ENCODE measurements at places on chromosomes 7 and 10.

DNA sequence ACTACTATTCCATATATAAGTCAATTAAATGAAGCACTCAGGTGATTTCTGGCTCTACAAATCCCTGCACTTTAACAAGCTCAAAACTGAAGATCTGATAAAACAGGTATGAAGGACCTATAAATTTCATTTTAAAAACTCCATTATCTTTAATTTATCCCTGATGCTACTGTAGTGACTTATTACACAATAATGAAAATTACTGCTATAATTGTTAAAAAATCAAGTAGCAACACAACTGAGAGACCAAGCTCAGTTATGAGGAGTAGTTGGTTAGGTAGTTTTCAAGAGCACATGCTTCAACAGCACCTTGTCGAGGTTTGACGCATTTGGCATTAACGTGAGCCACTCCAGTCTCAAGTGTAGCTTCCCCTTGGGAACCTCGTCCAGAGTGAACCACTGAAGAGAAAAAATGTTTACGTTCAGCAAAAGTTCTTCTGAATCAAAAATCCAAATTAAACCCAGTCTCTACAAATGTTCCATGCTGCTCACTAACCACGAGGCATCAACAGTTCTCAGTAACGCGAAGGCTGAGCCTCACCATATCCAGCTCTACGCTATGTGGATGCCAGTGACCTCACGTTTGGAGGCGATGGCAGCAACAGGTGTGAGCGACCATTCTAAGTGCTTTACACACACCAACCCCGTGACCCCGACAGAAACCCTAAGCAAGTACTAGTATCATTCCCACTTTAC is 55.3 kb upstream of the NCAPG2 start:
- DNase-seq, result no peak

GRCh38 chr7:27189997-27190748 is 5.1 kb upstream of the HOXA11 start:
- DNase-seq, result no peak

DNA sequence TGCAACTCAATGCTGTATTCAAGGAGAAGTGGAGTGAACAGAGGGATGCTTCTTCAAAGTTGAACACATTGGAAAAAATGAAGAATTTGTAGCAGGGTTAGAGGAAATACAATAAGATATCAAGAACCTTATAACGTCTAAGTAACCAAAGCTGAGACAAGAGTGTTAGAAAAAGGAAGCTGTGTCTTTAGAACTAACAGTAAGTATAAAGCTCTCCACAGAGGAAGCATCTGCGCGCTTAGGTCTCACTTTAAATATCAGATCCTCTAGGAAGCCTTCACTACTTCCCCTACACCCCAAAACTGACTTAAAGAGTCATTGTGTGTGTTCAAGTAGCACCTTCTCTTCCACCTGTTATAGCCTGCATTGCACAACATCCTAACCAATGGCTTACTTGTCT is 43.0 kb downstream of the CH25H start:
- DNase-seq, result no peak

- DNase-seq, result no peak
Measured at GRCh38 chr7:11328309-11328708, 354.6 kb downstream of the PHF14 start.

- DNase-seq, result no peak
Measured at GRCh38 chr10:30208330-30208729, 140.7 kb downstream of the MTPAP start.

GRCh38 chr7:38283107-38283506 is 9.7 kb upstream of the TARP start:
- no peak for DNase-seq

- DNase-seq, result no peak
Measured at GRCh38 chr10:124657806-124658205, 86.4 kb downstream of the FAM53B start.

DNA sequence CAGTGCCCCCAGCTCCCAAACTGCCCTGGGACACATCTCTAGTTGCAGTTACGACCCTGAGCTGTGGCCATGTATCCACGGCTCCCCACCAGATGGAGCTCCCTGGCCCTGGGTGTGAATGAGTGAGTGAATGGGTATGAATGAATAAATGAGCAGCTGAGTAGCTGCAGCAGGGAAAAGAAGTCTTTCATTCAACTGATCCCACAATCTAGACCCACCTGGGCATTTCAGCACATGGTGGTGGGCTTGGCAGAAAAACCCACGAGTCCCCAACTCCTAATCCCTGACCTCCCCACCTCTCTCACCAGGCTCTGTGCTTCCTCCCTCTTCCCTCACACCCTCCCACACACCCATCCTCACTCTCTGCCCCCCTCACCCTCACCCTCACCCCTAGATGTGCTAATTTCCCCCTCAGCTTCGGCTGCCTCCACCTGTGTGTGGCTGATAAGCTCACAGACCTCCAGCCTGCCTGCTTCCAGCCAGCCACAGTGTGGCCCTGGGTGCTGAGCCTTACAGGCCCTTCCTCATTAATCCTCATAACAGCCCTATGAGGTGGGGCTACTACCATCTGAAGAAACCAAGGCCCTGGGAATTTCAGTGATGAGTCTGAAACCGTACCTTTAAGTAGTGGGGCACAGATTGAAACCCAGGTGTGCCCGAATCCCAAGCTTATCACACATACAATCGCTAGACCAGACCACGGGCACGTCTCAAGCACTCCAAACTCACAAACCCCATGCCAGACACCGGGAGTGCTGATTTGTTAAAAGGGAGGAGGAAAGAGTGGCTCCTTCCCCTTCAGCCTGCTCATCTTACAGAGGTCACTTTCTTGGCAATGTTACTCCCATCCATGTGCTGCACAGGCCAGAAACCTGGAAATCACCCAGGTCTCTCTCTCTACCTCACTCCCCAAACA is 2.2 kb upstream of the ATP6V1F start:
- DNase-seq, result no peak

- no peak for DNase-seq
Measured at GRCh38 chr7:17544401-17544800, 245.9 kb downstream of the AHR start.

DNA sequence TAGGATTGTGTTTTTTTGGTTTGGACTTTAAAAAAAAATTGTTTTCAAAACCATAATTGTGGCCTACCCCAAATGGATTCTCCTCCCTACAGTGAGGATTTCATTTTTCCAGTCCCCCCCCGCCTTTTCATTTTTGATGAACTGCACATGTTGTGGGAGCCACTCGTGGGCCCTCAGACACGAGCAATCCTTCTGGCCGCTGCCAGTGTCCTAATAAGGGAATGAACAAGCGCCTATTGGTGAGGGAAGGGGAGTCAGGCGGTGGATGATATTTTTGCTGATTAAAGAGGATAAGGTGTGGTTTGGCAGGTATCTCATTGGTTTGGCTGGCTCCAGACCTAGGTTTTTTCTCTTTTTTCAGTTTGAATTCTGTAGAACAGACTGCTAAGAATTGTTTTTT is 78.7 kb upstream of the AGBL3 start:
- DNase-seq, result no peak

DNA sequence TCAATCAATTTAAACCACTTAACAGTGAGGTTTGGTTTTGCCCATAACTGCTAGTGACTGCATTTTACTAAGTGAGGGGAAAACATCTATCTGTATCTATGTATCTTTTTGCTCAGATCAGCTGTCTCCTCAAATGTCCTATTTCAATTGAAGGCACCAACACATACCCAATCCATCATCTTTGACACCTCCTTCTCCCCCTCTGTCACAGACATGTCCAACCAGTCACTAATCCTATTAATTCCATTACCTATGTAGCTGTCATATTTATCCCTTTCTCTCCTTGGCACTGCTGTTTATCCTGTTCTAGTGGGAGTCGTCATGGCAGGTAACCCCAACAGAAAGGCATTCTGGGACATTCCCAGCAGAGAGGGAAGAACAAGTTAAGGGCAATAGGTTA is 975.2 kb upstream of the AUTS2 start:
- no peak for DNase-seq

- no peak for DNase-seq
Measured at GRCh38 chr7:24227068-24227467, 56.9 kb upstream of the NPY start.

GRCh38 chr7:43439631-43440401 is 143.1 kb upstream of the STK17A start:
- peak; percentile 83 for DNase-seq

- peak; percentile 95 for DNase-seq
Measured at GRCh38 chr10:80205477-80206276, at the start of gene ANXA11. ANXA11 (minus strand) TSS chr10:80205537; CDS start chr10:80172861, 32,676 bp downstream.

- DNase-seq, result no peak
Measured at GRCh38 chr7:66841898-66842297, 79.1 kb upstream of the TMEM248 start.

GRCh38 chr10:42888504-42889095 is 106.0 kb downstream of the BMS1 start:
- no peak for DNase-seq

- DNase-seq, result peak; percentile 36
Measured at GRCh38 chr10:122054048-122055025, 65.4 kb downstream of the TACC2 start.

GRCh38 chr10:93751832-93752231 is 5.9 kb upstream of the LGI1 start:
- no peak for DNase-seq

DNA sequence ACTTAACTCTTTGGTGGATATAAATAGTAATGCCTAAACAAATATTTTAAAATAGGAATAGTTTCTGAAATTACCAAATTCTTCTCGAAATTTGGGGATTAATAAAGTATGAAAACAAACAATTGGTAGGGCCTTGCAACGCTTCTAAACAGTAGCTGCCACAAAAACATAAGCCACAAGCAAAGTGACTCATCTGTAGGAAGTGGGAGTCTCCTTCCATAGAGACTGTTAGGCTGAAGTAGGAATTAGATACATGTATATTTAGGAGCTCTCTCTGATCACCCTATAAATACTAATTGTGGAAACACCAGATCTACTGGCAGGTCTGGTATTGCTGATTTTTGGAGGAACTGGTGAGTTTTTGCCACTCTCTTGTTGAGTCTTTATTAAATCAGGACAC is 5.7 kb upstream of the LMOD2 start:
- no peak for DNase-seq

GRCh38 chr10:1120801-1121211 is 64.6 kb downstream of the WDR37 start:
- no peak for DNase-seq

- DNase-seq, result no peak
Measured at GRCh38 chr10:74643596-74643975, 182.8 kb upstream of the KAT6B start.

- no peak for DNase-seq
Measured at GRCh38 chr10:7458556-7458955, 47.7 kb upstream of the SFMBT2 start.

DNA sequence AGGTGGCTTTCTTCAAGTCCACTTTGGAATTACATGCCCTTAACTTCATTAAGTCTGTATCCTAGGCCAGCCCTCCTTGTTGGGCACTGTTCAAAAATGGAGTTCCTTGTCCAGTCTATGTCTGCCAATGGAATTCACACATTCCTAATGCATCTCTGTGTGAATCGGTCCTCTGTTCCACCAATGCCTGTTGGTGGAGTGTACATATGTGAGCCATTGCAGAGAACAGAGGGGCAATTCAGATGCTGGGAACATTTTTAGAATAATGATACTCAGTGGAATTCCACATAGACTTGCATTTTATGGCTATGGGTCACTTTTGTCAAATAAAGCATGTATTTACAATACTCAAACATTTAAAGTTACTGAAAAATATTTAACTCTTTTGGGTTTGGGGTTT is 108.3 kb downstream of the COL28A1 start:
- DNase-seq, result no peak

DNA sequence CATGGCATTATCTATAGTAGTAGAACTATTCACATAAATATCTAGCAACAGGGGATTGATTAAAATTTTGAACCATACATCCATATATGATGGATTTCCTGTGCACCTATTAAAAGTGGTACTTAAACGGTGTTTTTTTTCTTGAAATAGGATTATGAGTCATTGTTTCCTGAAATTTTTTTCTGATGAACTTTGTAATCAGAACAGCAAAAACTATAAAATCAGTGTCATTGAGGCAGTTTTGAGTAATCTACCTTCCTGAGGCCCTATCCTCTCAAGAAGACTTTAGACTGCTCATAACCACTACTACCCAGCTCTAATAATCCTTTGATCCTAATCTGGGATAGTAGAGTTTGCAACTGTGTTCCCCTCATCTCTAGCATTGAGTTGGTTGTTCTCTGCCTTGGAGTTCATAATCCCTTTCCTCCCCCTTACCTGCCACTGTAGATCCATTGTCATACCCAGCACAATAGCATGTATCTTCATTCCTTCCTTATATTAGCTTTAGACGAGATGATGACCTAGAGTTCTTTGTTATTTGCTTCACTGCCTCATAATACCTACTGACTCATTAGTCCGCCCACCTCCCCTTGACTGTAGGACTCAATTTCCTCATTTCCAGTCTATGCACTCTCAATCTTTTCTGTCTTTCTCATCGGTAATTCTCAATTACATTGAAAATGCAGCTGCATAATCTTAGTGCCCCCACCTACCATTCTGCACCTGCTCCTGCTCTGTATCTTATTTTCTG is 133.4 kb downstream of the LRRC4 start:
- DNase-seq, result no peak

DNA sequence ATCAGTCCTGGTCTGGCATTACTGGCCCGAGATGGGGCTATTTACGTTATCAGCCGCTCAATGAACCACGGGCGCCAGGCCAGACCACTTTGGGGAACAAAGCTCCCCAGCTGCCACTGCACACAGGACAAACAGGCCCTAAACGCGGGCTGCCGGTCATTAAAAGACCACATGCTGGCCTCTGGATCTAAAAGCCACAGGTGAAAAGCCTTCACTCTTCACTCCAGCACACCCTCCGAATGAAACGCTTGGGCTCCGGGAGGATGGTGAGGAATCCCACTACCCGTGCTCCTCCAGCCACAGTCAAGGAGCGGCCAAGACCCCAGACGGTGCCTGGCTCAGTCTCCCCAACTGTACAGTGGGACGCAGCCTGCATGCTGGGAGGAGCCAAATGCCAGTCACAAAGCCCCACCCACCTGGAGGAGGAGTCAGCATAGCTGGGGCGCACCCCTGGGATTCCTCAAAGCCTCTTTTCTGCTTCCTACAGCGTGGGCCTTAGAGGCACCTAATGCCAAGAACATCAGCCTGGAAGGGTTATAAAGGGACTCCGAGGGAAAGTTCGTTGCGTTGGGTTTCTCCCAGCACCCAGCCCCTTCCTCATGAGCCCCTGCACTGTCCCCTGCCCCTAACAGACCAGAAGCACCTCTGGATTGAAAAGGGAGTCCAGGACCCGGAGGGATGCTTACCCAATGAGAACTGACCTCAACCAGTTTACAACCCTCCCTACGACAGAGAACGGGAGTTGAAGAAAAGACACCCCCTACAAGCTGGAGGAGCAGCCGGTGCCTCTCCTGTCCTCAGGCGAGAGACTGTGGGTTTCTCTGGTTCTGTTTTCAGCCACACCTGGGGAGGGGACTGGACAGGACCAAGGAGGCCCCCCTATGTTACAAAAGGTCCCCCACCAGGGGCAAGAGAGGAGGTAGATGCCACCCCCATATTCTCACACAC is 4.7 kb downstream of the PDGFA start:
- DNase-seq, result no peak

- DNase-seq, result no peak
Measured at GRCh38 chr10:88913788-88914187, 33.7 kb downstream of the STAMBPL1 start.

Measured in GM13976 (cell line).